ENCODE measurements at places on chromosomes 2 and 18. TPM values are rescaled to one million over a fixed set of nuclear protein-coding genes. Genes with fewer than 3 reads are reported as not detected.

TMBIM1 gene
- total RNA-seq: 89.4 TPM

LIMS4 gene
- 42.7 TPM for total RNA-seq

ODC1 gene
- total RNA-seq: 66.4 TPM

NR4A2 gene
- total RNA-seq: under 0.01 TPM

CNTNAP5 gene
- total RNA-seq: under 0.01 TPM

ZEB2 gene
- 9.8 TPM for total RNA-seq

USP34 gene
- 60.9 TPM for total RNA-seq

IL1RN gene
- not detected for total RNA-seq

NT5DC4 gene
- total RNA-seq: not detected

INO80D gene
- total RNA-seq: 5.2 TPM
